Lower leg skin (tissue), 4 donors: ENCODE measurements at places on chromosomes 5 and 9. TPM values are rescaled to one million over a fixed set of nuclear protein-coding genes. Genes with fewer than 3 reads are reported as not detected.

Gene DAPK1
- 9.2 TPM for total RNA-seq

- DNase-seq: no peak
These were observed 365.7 kb downstream of the SPATA31D1 start for GRCh38 chr9:82354279-82354659.

Gene ALDH1A1
- total RNA-seq: 16.7 TPM

GRCh38 chr9:132651259-132651658 lies 18.5 kb downstream of the DDX31 start:
- DNase-seq: no peak

DNA sequence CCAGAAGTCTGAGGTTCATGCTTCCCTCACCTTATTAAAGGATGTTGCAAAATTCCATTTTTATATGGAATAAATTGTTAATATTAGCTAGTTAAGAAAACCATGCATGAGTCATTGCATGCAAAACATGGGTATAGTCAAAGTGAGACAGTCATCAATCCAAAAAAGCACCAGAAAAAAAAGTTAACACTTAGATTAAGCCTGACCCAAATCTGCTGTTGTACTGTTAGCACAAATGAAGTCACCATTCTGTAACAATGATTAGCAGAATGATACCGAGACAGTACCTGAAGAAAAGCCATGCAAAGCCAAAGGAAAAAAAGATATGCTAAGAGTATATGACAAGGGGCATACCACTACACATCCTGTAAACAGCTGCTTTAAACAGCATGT lies 49.5 kb downstream of the PKD2L2 start:
- DNase-seq: no peak

Gene SYK
- 26.2 TPM for total RNA-seq

DNA sequence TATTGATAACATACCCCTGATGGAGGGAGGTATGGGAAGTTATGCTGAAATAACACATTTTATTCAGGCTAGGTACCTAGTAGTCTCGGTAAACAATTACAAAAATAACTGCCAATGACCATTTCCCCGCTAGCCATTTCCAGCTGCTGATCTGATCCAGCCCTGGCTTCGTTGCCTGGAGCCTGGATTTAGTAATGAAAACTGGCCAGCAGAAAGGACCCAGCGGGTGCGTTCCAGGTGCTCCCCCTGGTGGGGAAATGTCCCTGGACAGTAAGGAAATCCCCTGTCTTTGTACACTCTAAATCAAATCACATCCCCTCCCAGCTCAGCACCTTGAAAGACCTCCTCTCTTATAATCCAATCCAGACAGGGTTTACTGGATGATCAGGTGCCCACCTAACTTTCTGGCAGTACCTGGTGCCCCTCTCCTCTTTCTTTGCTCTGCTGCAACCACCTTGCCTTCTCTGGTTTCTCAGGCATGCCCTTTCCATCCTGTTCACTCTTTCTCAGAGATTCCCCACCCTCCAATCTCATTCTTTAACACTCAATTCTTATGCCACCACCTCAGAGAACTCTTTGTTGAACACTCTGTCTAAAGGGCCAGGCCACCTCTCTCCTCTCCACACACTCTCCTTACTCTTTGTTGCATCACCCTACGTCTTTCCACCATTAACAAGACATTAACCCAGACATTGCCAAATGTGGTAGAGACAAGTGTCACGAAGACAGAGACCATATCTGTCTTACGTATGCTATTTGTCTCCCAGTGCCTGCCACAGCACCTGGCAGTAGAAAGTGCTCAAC lies 50.1 kb upstream of the SMAD5 start:
- DNase-seq: peak; percentile 67

- no peak for DNase-seq
These were observed 71.2 kb upstream of the CNTLN start for GRCh38 chr9:17063535-17064135.

DNA sequence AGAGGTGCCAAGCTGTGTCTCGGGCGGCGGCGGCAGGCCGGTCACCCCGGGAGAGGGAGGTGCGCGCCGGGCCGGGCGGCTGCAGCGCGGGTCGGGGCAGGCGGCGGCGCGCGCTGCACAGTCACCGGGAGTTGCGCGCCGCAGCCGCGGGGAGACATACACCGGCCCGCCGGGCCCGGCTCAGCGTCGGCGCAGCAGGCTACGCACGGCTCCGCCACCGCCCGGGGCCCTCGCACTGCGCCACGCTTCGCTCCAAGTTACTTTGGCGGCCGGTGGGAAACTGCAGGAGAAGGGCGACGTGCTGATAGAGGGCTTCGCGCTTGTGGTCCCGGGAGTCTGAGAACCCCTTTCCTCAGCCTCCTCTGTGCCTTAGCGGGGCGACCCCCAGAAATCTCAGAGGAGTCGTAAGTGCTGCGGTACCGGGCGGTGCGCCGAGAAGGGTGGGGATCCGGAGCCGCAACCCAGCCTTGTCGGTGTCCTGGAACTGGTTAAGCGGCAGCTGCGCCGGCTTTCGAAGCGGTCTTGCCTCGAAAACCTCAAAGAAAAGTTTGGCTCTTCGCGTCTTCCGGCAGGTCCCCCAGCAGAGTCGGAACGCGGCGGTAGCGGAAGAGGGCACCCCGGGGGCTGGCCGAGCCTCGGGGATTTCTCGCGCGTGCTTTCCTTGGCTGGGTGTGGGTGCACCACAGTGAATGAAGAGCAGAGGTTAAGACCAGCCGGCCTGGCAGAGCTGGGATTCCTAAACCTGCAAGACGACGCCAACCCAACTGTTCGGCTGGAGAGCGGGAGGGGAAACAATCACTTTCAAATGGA lies at the start of gene EFNA5:
EFNA5 (minus strand) TSS at position 6 of the 810 bp plus-strand sequence.
- DNase-seq: peak; percentile 89

- DNase-seq: no peak
These were observed 101.7 kb downstream of the ADRB2 start for GRCh38 chr5:148928141-148928540.
